Caco-2 (cell line): ENCODE measurements at places on chromosomes 2 and 18.

GRCh38 chr18:40576507-40577115 lies 1378.4 kb upstream of the PIK3C3 start:
- no peak for DNase-seq

- no peak for DNase-seq
Measured at GRCh38 chr2:86488561-86489250, 47.5 kb downstream of the KDM3A start.

- DNase-seq: no peak
Measured at GRCh38 chr2:44441200-44441599, 79.5 kb downstream of the CAMKMT start.

- no peak for DNase-seq
Measured at GRCh38 chr2:167582619-167583018, 664.8 kb downstream of the STK39 start.

DNA sequence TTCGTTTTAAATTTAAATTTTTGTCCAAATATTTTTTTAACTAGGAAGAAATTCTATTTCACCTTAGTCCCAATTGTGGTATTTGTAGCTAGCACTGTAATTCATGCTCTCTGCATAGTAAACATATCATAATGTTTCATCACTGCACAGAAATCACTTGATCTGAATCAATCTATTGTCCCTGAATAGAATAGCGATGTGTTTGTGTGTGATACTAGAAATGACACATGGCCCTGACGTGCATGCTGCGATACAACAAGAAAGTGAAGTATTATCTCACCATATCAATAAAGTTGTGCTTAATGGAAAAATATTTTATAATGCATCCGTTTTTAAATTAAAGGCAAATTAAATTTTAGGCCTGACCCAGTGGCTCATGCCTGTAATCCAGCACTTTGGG lies 10.0 kb downstream of the TTL start:
- DNase-seq: no peak

GRCh38 chr2:24894750-24895149 lies 25.3 kb downstream of the ADCY3 start:
- DNase-seq: no peak

- DNase-seq: no peak
Measured at GRCh38 chr2:182509216-182509615, 82.4 kb upstream of the PDE1A start.

GRCh38 chr2:120887320-120887697 lies 151.6 kb downstream of the GLI2 start:
- no peak for DNase-seq

DNA sequence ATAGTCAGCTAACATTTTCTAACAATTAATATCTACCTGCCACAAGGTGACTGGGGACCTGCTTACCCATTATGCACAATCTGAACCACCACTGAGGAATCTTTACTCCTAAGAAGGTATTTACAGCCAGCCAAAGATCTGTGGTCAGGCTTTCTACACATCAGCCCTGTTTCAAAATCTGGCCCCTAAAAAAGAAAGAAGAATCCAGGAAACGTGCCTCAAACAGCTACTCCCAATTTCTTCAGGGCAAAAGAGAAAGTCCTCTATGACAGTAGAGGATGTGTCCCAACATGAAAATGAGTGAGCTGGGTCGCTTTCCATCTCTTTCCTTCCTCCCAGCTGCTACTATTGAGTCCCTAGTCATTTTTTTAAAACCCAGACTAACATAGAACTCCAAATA lies 79.5 kb downstream of the EPB41L3 start:
- DNase-seq: no peak

DNA sequence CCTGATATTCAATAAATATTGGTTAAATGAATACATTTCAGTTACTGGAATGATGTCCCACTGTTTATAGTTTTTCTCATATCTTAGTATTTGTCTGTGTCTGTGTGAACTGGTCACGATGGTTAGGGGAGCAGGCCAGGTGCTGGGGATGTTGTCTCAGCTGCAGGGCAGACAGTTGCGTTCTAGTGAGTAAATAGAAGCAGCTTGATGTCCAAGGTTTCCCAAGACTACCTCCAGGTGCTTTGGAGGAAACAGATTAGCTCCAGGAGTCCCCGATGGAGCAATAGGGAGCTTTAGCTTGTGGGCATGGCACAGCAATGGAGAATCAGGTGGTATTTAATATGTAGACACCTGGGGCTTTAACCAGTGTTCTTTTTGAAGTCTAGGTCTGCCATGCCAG lies 75.5 kb downstream of the GULP1 start:
- DNase-seq: peak; percentile 30

DNA sequence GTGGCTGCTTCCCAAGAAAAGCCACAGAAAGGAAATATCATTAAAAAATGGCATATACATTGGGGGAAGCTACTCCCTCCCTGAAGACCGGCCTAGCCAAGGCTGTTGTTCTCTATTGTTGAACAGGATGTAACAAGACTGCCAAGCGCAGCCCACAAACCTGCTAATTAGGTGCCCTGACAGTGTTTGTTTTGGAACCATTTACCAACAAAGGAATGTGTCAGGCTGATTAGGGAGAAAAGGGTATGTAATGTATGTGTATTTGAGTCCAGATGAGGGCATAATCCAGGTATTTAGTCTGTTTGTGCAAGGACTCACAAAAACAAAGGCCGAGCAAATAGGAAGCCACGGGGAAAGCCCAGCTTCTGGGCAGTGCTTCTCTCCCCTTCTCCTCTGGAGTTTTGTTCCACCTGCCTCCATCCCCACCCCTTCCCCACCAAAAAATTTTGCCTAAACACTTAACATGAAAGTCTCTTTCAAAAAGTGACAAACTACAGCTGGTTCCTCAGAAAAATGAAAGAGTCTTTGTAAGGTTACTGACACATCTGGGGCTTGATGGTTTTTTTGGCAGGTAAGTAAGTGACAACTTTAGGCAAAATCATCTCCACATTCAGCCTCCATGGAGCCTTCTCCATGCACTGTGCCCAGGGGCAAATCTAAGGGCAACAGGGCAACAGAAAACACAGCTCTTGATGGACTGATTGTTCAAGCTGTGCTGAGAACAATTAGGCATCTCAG lies 78.3 kb upstream of the FZD5 start:
- peak; percentile 72 for DNase-seq

DNA sequence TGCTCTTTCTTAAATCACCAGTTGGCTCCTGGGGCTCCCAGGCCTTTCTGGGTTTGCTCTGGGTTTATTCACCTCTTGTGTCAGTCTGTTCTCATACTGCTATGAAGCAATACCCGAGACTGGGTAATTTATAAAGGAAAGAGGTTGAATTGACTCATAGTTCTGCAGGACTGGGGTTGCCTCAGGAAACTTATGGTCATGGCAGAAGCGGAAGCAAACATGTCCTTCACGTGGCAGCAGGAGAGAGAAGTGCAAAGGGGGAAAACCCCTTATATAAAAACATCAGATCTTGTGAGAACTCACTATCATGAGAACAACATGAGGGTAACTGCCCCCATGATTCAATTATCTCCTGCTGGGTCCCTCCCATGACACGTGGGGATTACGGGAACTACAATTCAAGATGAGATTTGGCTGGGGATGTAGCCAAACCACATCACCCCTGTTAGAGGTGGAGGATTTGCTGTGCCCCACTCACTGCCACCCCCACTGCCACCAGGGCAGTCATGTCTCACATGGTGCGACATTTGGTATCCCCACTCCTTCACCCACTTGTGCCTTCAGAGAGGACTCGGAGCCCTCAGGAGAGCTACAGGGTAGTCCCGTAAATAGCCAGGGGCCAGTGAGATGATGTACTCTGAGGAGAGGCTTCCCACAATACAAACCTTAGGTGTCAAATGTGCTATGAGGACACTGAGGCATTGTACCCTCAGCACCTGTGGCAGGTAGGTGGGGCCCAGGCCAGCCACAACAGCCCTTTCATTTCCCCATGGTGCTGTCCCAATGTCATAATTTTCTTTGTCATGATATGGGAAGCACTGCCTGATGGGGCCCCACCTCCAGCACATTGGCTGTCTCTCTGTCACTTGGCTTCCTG lies 35.7 kb downstream of the CDC42EP3 start:
- DNase-seq: no peak
